Stimulated activated CD8-positive, alpha-beta memory T cell treated with anti-CD3 and anti-CD28 coated beads, Interleukin-4, amount 100 ng/mL, for 1 hour (primary cell): ENCODE measurements at places on chromosomes 12 and 14.

GRCh38 chr14:86641310-86641709 is 1111.4 kb downstream of the FLRT2 start:
- DNase-seq, result no peak

DNA sequence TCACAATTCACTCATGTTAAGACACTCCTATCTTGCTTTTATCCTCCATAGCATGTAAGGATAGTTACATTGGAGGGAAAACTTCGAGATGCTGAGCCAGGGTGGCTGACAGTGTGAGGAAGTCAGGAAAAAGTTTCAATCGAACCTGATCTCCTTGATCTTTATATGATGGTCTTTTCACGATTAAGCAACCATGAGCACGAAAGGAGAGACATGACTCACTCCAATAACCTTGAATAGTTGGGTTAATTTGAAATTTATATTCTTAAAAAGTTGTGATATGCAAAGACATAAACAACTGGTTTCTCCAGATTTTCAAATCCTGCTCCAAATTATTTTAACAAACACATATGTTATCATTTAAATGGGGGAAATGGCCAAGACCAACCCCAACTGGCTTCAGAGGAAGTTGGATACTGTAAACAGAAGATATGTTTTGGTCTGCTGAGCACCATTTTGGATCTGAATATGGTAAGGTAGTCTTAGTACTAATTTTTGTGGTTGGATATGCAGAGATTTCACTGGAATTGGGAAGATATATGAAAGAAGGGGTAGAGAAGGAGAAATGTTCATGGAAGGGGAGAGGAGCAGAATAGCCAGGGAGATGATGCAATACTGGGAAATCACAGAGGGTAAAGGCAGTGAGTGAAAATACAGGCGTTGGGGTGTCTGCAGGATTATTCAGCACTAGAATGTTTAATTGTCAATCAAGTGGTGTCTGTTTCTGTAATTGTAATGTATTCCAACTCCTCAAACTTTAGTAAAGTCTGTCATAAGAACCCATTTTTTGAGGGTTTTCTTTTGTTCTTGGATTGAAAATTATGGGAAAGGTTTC is 185.2 kb upstream of the SLC38A2 start:
- no peak for DNase-seq

DNA sequence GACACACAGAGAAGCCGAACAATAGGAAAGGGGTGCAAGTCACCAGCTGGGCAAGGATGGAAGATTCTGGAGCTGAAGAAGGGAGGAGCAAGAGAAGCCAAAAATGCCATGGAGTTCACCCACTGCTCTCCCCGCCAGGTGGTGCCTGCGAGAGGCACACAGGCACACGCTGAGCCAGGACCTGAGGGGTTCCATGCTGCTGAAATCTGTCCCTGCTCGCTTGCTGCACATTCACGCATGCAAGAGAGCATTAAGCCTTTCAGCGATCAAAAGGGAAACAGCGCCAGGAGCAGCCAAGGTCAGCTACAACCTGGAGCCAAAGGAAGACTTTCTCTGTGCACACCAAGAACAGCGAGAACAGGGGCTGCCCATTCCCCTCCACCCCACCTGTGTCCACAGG is 104.1 kb downstream of the ANO2 start:
- no peak for DNase-seq

DNA sequence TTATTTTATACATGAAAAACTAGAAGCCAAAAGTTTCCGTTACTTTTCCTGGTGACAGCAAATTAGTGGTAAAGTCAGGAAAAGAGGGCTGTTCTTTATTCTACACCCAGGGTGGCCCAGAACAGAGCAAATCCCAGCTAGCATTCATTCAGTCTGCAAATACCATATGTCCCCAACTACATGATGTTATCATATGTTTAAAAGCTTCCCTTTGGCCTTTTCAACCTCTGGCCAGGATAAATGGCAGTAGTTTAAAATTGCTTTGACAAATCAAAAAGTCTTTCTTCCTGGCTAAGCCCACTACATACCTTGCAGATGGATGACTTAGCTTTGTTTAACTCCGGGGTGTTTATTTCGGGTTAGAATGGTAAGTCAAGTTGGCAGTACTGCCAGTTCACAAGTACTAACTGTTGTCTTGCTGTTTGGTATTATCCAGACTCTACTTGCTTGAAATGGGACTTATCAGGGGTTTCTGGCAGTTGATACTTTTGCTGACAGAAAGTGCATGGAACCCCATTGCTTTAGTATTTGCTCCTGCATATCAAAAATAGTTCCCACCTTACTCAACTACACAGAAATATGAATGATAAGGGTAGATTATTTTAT is 69.7 kb downstream of the PKP2 start:
- DNase-seq, result no peak

DNA sequence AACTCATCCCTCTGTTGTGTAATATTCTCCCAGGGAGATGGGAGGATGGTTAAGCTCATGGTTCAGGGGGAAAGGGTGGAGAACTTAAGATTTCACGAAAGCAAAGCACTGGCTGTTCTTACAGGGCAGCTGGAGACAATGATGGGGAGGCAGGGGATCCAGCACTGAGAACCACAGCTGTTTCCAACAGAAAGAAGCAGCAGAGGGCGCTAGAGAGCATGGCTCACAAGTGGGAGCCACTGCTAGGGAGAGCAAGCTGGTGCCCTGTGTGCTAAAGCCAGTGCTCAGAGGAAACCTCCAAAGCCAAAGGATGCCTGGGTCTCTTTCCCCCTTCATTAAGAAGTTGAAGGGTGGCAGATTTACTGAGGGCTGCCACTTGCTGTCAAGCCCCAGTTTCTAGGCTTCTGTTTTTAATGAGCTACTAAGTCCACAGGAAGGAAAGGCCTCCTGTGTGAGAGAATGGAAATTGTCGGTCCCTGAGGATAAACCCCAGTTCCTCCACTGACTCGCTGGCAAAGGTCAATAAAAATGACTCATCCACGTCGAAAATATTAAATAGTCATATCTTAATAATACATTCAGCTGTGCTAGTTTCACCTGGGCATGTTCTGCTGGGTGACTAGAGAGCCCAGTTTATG is 199.7 kb downstream of the ANO2 start:
- peak; percentile 10 for DNase-seq

DNA sequence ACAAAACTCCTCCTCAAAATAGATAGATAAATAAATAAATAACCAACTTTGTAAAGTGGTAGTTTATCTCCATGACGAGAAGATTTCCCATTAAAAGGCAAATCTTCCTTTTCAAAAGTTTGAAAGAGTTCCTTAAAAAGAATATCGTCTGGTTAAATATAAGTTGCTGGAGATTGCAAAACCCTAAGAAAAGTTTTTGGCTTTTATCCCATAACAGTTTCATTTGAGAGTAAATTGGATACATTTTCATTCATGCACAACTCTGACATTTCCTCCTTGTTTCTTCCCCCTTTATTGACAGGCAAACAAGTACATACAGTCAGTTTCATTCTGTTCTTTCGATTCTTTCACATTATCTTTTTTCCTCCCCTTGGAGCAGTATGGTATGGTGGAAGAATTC is 45.4 kb upstream of the BTG1 start:
- DNase-seq, result no peak

- DNase-seq, result no peak
Observed at GRCh38 chr14:35333264-35333730, 41.1 kb downstream of the PSMA6 start.

- DNase-seq, result no peak
Observed at GRCh38 chr12:96219700-96220206, 25.6 kb downstream of the ELK3 start.

DNA sequence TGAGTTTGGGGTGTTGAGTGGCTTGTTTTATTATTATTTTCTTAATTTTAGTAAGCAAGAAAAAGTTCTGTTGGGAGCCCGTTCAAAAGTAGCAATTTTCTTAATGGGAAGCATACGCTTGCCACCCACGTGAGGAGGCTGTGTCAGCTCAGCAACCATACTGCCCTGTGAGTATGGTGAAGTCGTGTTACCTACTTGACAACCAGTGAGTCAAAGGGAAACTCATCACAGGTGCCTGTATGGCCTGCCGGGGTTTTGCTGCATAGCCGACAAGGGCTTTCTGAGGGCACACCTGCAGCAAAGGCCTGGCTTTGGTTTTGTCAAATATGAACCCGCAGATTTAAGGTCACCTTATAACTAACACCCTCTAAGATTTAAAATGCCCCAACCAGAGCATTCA is 31.1 kb downstream of the PITPNM2 start:
- DNase-seq, result no peak

- DNase-seq, result no peak
Observed at GRCh38 chr12:48954841-48955501, 2.3 kb downstream of the ARF3 start.

- no peak for DNase-seq
Observed at GRCh38 chr14:20970647-20970982, 15.3 kb downstream of the RNASE2 start.

DNA sequence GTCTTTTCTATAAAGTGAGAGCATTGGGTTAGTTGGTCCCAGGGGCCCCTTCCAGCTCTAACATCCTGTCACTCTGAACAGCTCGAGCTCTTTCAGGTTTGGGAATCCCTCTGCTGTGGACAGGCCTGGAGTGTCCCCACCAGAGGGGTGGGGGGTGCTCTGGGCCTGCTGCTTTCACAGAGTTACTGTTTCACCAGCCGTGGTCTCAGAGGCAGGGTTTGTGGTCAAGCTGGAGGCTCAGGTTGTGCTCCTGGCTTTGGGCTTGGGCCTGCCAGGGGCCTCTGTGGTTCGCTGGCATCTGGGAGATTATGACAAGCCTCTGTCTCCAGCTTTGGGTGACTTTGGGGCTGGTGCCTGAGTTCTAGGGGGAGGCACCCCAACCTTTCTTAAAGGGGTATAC is 59.6 kb downstream of the FBXL14 start:
- DNase-seq, result no peak

DNA sequence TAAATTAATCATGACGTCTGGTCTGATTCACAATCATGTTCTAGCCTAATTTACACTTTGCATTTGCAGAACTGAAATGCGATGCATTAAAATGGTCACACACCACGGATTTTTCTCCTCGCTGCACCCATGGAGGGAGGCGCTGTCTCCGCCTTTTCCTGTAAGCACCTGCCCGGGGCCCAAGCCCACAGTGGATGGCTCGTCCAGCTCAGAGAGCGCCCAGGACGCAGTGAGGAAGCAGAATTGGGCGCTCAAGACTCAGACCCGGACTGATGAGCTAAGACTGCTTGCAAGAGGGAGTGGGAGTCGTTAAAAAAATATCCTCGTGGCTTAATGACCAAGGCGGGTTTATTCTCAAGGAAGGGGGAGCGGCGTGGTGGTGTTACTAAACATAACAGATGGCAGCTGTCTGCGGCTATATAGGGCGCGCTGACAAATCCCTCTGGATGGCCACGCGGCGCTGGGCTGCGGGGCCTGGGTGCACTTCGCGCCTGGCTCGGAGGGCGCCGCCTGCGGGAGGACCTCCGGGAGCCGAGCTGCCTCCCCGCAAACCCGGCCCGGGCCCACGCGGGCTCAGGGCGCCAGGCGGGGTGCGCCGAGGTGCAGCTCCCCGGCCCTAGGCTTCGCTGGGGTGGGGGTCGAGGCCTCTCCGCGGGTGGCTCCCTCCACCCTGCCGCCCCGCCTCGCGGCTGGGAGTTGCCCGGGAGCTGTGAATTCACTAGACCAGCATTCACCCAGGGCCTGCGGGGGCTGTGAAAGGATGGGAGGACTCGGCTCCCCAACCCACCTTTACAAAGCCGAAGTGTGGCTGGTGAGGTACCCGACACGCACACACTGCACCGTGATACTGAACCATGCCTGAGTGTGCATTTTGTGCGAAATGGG is 78.7 kb downstream of the PPM1A start:
- DNase-seq, result no peak

- DNase-seq, result peak; percentile 53
Observed at GRCh38 chr12:6461401-6462233, 8.9 kb downstream of the VAMP1 start.

GRCh38 chr14:57383125-57383745 is 7.2 kb upstream of the NAA30 start:
- no peak for DNase-seq

- DNase-seq, result peak; percentile 50
Observed at GRCh38 chr14:93892923-93893558, 34.1 kb upstream of the FAM181A start.

DNA sequence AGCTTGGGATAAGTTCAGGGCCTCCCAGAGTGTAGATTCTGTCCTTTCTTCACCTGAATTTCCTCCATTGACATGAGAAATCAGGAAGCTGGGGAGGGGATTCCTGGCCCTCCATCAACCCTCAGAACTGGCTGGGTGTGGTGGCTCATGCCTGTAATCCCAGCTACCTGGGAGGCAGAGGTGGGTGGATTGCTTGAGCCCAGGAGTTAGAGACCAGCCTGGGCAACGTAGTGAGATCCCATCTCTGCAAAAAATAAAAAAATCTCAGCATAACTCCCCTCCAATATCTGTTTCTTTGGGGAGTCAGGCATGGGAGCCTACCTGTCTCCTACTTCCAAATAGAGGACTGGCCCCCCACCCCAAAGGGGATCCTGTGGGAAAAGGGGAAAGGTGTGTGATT is 59.8 kb upstream of the TBX3 start:
- DNase-seq, result no peak

GRCh38 chr12:50564237-50564947 is 59.6 kb downstream of the DIP2B start:
- no peak for DNase-seq

GRCh38 chr12:66008985-66009384 is 121.6 kb downstream of the LLPH start:
- DNase-seq, result no peak

- DNase-seq, result no peak
Observed at GRCh38 chr12:42744539-42745182, 155.1 kb upstream of the PRICKLE1 start.

- no peak for DNase-seq
Observed at GRCh38 chr14:84535484-84535883, 994.5 kb upstream of the FLRT2 start.

DNA sequence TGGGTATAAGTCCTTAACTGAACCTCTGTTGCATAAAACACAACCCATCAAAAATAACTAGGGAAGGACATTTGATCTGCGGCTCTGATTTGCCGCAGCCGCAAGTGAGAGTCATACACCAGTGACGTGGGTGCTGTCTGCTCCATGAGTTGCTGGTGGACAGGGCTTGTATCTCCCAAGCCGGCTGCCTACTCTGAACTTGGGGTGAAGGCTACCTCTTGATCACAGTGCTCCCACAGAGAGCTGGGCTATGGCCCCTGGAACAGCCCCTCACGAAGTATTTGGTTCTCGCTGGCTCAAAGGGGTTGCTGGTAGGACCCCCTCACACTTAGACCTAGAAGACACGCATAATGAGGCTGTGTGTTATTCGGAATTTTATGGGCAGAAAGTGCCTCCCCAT is 118.8 kb downstream of the TMEM132C start:
- no peak for DNase-seq

DNA sequence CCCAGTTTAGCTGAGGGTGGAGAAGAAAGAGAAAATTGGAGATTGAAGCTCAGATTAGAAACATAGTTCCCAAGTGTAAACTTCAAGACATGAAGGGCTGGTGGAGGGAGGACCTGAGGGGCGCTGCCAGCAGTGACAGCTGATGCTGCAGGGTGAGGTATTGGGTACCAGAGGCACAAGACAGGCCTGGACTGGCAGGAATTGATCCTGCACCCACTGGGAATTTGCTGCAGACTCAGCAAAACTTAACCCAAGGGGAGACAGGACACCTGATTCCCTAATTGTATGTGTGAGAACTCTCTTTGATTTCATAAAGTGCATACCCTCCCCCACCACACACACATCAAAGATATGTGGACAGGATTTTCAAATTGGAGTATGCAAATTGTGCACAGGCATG is 11.6 kb downstream of the PTPRR start:
- DNase-seq, result no peak
